ENCODE measurements at places on chromosomes 1 and 21.
A peak's percentile ranks its signal among the peaks of the same experiment; 100 is the strongest.

- no peak for DNase-seq
Measured at GRCh38 chr21:41815652-41816582, 49.1 kb upstream of the RIPK4 start.

- no peak for DNase-seq
Measured at GRCh38 chr1:29213055-29213454, 17.7 kb downstream of the MECR start.

DNA sequence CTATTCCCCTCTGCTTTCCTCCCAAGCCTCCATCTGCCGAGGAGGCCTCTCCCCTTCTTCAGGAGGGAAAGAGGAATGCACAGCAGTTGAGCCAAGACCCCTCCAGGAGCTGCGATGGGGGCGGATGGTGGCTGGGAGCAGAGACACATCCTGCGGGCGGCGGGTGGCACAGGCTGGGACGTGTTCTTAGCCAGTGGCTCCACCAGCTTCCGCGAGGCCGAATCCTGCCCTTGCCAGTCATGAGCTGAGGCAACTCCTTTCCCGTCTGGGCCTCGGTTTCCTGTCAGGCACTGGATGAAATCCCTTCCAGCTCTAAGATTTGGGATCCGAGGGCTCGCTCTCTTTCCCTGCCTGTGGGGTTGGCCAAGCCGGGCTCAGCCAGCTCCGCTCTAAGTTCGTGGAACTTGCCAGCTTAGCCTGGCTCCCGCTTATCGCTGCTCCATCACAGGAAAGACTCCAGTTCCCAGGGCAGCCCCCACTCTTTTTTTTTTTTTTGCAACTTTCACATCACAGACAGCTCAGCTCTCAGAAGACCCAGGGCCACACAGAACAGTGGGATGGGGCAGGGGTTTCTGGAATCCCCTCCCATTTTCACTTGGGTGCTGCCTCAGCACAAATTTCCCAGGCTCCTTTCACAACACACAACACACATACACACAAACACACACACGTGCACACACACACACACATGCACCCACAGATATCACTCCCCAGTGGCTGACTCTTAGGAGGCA is 506 bp downstream of the MYOM3 start:
- DNase-seq, result no peak

- peak; percentile 77 for DNase-seq
Measured at GRCh38 chr1:44677201-44677766, 2.8 kb downstream of the ARMH1 start.

GRCh38 chr1:115710859-115711624 is 57.5 kb downstream of the CASQ2 start:
- no peak for DNase-seq

- DNase-seq, result peak; percentile 75
Measured at GRCh38 chr1:62687903-62688686, at the start of gene DOCK7. Gene DOCK7, minus strand, starts transcription at chr1:62688386. Its CDS starts 122 bp downstream, at chr1:62688264.

- DNase-seq, result no peak
Measured at GRCh38 chr1:16980473-16981268, at the start of gene MFAP2. Gene MFAP2, minus strand, starts transcription at chr1:16980620. Its CDS starts 2,347 bp downstream, at chr1:16978273.

- DNase-seq, result no peak
Measured at GRCh38 chr1:187027253-187027652, 198.5 kb downstream of the PLA2G4A start.

DNA sequence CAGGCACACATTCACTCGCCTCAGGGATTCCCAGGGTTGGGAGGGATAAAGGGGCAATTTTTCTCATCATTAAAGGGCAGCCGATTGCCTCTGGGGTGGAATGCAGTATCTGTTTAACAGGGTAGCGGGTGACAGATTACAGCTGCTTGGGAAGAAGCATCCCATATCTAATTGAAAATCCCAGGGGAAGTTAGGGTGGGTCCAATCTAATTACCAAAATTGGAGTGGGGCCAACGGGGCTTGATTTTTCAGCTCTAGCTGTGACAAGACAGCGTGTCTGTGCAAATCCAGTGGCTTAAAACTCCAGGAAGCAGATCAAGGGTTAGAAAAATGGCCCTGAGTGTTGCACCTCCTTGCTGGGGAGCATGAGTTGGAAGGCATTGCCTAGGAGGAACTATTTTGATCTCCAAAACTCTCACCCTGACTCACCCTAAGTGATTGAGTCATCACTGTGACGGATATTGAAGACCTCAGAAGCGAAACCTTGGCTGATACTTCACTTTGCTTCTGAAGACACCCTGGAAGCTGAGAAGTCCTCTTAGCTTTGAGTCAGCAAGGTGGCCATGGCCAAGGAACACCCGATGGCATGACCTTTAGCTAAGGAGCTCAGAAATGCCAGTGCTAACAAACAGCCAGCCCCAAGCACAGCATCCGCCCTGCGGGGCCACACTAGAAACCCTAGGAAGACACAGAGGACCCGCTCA is 46.0 kb downstream of the GRHL3 start:
- peak; percentile 87 for DNase-seq

DNA sequence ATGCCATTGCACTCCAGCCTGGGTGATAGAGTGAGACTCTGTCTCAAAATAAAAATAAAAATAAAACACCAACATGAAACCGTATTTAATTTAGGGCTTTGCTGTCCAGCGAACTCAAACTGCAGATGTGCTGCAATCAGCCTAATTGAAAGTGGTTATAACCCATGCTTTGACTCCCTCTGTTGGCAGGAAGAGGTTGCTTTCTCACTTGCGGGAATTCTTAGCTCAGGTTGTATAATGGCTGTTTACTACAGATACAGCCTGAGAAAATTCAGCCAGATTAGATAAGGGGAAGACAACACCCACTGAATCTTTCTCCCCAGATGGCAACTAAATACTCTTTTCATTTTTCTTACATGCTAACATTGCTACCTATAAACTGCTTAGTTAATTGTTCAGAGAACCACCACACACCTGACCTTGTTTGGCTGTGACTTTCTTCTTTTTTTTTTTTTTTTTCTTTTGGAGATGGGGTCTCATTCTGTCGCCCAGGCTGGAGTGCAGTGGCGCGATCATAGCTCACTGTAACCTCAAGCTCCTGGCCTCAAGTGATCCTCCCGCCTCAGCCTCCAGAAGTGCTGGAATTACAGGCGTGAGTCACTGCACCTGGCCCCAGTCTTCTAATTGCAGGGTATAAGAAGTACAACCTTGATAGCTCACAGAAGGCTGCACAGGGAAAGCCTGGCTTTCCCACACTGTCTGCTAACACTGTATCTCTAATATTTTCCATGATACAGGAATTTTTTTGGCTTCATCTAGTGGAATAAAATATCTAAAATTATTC is 34.6 kb downstream of the DNTTIP2 start:
- DNase-seq, result peak; percentile 81

- DNase-seq, result no peak
Measured at GRCh38 chr21:38675182-38675824, 130.4 kb upstream of the ETS2 start.
